Colonic mucosa (tissue), 4 donors: ENCODE measurements at places on chromosomes 11 and 22.

DNA sequence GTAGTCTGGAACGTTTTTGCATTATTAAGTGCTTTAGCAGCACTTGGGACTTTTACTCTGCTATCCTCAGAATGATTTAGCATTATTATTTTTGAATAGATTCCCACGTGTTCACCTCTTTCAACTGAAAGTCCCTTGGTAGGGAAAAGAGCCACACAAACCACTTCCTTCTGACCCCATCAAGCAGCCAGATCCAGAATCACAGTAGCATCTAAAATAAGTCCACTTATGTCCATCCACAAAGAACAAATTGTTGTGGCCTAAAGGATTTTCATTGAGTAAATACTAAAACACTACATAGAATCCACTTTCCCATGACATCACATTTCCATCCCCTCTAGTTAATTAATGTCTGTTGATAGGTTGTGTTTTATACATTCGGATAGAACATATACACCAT lies 381.7 kb downstream of the AASDHPPT start:
- DNase-seq, result no peak

DNA sequence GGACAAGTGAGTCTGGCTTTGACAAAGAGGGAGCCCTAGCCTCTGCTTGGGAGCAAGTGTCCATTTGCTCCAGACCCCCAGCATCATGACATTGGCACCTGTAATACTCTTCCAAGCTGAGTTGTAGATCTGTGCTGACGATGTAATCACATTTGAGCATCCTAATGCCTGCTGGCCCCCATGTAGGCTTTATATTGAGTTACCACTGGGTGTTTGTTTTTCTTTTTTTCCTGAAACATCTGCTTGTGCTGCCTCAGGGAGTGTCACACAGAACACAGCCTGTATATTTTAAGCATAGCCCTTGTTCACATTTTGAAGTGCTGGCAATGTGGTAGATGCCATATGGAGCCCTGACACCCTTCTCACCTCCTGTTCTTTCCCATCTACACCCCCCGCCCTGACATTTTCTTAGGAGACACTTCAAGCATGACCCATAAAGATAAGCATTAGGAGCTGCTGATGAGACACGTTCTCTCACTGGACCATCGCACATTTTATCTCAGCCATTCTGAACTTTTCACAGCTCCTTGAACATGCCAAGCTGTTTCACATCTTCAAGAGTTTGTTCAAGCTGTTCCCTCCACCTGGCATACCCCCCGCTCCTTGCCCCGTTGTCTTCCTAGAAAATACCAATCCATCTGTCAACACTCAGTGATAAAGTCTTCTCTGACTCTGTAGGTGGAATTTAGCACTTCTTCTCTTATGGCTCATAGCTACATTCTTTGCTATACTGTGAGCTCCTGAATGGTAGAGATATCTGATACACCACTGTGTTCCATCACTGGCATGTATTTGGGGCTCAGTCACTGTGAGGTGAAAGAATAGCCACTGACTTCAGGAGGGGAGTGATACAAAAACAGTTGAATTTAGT lies 128.7 kb downstream of the TRIM44 start:
- DNase-seq, result no peak

- DNase-seq, result no peak
Measured at GRCh38 chr11:117900121-117900648, 23.7 kb upstream of the FXYD6 start.

- DNase-seq, result no peak
Measured at GRCh38 chr22:23000657-23001347, 69.5 kb upstream of the GNAZ start.

DNA sequence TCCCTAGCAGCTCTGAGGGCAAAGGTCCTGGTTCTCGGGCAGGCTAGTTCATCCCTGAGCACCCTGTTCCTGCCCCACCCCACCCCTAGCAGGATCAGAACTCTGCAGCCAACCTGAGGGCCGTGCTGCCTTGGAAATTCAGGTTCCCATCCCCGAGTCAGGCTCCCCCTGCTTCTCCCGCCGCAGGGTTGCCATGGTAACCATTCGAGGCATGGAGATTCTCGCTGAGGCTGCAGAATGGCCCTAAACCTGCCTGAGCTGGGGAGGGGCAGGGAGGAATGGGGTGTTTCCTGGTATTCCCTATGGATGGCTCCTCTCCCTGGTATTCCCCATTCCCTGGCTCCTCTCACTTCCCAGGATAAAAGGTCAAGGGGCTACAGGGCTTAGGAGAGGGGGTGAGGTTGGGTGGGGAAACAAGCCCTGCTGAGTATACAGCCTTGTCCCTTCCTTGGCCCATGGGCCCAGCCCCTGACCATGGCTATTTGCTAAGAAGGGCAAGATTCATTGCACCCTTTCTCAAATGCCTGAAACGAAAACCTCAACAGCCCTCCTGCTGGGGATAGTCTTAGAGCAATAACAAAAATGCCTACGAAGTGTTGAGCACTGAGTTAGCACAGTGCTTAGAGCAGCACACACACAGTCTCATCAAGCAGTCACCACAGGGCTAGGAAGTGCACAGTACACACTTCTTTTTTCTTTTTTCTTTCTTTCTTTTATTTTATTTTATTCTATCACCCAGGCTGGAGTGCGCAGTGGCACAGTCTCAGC lies 58.7 kb downstream of the CHST1 start:
- no peak for DNase-seq

DNA sequence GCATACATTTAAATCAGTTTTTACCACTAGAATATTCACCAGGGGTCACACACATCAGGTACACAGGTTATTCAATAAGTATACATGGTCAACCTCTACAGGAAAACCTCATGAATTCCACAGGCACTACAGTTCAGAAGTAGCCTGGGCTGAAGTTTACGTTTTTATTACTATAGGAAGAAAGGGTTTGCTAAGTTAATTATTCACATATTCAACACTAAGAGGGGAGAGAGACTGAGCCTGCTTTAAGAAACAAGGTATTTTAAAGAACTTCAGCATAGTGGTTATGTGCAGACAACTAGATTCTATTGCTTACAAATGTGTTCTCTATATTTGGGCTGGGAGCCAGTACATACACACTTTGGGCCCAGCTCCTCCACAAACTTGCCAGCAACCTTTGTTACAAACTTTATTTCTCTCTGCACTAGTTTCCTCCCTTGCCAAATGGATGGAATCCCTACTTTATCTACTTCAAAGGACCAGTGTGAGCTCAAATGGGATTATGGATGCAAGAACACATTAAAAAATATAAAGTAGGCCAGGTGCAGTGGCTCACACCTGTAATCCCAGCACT lies 31.9 kb downstream of the IL18BP start:
- no peak for DNase-seq

- no peak for DNase-seq
Measured at GRCh38 chr11:103662880-103663279, 373.6 kb upstream of the DDI1 start.

DNA sequence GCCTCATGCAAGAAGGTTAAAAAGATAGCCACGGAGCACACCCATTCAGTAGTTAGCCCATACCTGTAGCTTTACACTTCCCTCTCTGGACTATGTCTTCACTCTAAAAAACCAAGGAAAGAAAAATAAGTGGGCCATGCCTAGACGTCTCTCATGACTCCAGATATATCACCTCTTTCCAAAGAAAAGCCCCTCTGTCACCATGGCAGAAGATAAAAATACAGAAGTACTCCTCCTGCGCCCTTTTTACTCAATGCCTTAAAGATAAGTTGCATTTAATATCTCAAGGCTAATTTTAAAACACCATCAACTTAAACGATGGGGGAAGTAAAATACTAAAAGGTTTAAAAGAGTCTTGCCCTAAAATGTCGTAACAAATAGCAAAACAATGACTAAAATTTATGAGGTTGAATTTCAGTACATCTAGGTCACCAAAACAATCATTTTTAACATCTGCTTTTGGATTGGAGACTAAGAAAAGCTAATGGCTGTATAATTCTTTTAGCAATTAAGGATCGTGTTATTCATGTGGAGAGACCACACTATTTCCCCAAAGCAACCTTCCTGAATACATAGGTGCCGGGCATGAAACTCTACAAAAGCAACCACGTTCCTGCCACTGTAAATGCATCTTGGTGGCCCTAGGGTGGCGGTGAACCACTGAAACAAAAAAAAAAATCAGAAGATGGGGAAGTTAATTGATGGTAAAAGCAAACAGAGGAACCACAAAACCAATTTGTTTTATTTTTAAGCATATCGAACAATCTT lies 46.0 kb downstream of the CELF1 start:
- DNase-seq, result no peak

GRCh38 chr11:131463162-131463561 lies 92.7 kb downstream of the NTM start:
- DNase-seq, result no peak

DNA sequence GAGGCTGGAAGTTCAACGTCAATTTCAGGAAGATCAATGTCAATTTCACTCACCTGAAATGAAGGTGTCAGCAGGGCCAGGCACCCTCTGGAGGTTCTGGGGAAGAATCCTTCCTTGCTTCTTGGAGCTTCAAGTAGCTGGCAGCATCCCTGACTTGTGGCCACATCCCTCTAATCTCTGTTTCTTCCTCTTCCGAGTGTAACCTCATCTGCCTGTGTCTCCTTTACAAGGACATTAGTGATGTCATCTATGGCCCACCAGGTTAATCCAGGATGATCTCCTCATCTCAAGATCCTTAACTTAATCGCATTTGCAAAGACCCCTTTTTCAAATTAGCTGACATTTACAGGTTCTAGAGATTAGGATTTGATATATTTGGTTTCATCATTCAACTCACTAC lies 240.8 kb upstream of the MTNR1B start:
- DNase-seq, result no peak

DNA sequence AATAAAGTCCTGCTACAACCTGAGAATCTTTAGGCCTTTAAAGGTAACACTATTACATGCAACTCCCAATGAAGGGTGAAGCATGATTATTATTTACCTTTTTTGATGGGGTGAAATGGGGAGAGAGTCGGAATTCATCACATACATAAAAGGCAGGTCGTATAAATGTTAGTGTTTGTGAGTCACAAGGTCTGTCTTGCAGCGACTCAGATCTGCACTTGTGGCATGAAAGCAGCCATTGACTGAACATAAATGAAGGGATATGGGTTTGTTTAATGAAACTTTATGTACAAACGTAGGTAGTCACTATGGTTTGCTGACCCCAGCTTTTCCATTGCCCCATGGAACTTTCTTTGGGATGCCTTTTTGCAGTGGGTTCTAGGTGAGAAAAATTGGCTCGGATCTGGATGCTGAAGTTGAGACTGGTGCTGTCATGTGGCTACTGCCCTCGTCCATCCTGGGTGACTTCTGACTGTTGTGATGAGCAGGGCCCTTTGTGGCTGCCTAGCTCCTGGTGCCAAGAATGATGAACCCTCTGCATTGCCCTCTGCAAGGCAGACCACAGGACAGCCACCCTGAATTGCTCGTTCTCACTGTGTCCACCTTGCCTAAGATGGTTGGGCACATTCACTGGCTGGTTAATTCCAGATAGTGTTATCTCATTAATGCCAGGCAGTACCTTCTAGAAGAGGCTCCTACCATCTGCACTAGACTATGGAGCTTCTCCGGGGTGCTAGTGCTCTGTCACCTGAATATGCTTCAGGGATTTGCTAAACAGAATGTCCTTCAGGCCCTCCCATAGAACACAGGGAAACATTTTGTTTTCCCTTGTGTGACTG lies 11.3 kb downstream of the GGTLC2 start:
- no peak for DNase-seq

GRCh38 chr11:21774212-21774611 lies 418.7 kb upstream of the ANO5 start:
- DNase-seq, result no peak

DNA sequence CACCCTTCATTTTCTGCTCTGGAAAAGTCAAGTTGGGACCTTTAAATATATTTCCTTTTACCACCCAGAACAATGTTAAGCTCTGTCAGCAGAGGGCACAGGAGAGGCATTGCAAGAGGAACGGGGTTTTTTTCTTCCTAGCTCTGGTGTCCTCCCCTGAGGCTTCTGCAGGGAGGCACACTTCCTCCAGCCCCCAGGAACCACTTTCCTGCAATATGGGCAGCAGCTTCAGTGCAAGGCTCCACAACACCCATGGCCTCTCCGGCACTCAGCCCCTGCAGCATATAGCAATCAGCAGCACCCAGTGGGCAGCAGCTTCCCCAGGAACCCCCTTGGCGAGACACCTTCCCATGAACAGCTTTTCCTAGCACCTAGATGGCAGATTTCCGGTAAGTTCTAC lies 101.4 kb downstream of the SYT9 start:
- DNase-seq, result peak; percentile 23
